ENCODE measurements at places on chromosomes 5 and 9.

GRCh38 chr5:111384220-111384619, 128.1 kb downstream of the STARD4 start:
- H3K27me3 ChIP-seq = no peaks in the 10 kb centered on the region
- peaks cover 39% of the 10 kb centered on the region for H3K4me1 ChIP-seq
- no peak for DNase-seq
- no peak overlapping the region for H3K27ac ChIP-seq

DNA sequence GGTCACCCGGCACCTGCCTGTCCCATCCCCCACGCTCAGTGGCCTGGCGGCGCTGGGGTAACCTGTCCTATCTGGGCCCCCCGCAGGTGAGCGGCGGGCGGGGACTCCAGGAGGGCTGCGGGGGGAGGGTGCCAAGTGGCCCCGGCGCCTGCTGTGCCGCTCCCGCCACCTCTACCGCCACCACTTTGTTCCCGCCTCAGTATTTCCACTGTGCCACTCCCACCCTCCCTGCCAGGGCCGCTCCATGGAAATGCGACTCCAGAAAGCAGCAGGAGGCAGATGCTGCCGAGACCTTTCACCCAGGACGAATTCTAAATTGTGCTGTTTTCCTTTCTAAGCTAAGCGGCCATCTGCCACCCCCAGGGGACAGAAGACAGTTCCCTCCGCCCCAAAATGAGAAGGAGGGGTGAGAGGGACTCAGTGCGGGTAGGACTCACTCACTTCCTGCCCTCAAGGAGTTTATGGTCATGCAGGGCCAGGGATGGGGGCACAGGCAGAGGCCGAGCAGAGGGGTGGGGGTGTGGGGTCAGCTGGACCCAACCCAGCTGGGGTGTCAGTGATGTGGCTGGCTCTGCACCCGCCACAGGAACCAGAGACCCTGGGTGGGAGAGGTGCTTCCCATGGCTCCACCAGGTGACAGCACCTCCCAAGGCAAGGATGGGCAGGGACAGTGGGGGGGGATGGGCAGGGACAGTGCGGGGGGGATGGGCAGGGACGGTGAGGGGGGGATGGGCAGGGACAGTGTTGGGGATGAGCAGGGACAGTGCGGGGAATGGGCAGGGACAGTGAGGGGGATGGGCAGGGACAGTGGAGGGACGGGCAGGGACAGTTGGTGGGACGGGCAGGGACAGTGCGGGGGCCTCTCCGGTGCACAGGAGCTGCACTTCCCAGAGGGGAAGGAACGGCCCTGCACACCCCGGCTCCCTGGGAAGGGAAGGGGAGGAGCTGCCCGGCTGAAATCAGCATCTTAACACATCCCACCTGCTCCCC, 17.8 kb downstream of the NOTCH1 start:
- no peak for DNase-seq
- H3K4me1 ChIP-seq = peaks cover 29% of the 10 kb centered on the region
- no peaks in the 10 kb centered on the region for H3K36me3 ChIP-seq
- H3K27ac ChIP-seq = no peak overlapping the region

GRCh38 chr9:1267581-1267980, 217.4 kb downstream of the DMRT2 start:
- no peak for DNase-seq
- no peaks in the 10 kb centered on the region for H3K4me1 ChIP-seq
- H3K27ac ChIP-seq = no peak overlapping the region
- H3K4me3 ChIP-seq = no peak overlapping the region
- H3K36me3 ChIP-seq = no peaks in the 10 kb centered on the region
- peaks cover 1% of the 10 kb centered on the region for H3K27me3 ChIP-seq

DNA sequence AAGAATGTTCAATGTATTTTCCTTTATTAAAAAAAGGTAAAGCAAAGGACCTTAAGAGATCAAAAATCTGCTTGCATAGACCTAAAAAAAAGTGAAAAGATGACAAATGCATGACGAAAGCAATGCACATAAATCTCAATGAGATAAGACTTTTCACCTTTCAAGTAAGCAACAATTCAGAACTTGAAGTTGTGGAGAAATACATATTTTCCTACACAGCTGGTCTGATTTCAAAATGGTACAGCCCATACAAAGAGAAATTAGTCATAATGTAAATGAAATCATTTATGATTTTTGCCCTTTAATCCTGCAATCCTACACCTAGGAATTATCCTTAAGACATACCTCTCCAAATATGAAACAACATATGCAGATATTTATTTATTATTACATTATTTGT, 568.0 kb downstream of the ANXA1 start:
- H3K27me3 ChIP-seq = no peaks in the 10 kb centered on the region
- no peak overlapping the region for H3K4me3 ChIP-seq
- no peaks in the 10 kb centered on the region for H3K4me1 ChIP-seq
- no peak for DNase-seq
- H3K36me3 ChIP-seq = no peaks in the 10 kb centered on the region
- no peak overlapping the region for H3K27ac ChIP-seq

GRCh38 chr9:102514541-102514940, 480.6 kb upstream of the CYLC2 start:
- H3K4me1 ChIP-seq = no peaks in the 10 kb centered on the region
- no peaks in the 10 kb centered on the region for H3K36me3 ChIP-seq
- no peaks in the 10 kb centered on the region for H3K27me3 ChIP-seq
- no peak overlapping the region for H3K4me3 ChIP-seq
- no peak overlapping the region for H3K27ac ChIP-seq
- DNase-seq = no peak

DNA sequence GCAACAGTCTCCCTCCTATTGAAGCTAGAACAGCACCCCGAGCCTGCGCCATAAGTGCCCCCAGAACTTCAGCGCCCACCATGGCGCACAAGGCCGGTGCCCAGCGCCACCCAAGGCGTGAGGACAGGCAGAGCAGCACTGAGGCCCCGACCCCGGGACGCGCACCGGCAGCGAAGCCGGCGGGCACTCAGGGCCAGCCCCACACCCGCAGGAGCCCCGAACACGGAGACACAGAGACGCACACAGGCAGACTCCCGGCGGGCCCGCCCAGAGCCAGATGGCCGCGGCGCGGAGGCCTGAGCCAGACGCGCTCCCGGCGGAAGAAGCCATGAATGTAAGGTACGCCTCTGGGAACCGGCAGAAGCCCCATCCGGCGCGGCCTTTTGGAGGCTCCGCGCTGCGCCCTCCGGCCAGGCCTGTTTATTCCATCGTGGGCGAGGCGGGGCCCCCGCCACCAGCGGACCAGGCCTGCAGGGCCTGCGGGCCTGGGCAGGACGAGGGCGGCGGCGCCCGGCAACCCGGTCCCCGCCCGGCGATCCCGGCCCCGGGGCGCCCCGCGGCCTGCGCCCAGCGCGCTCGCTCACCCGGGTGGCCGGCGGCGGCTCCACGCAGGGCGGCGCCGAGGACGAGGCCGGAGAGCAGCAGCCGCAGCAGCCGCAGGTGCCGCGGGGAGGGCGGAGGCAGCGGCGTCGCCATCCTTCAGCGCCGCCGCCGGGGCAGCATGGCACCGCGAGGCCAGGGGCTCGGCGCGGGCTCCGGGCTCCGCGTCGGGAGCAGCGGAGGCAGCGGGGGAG, 486 bp downstream of the NPDC1 start:
- H3K27ac ChIP-seq = no peak overlapping the region
- no peak for DNase-seq
- H3K4me1 ChIP-seq = peaks cover 5% of the 10 kb centered on the region
- peaks cover 19% of the 10 kb centered on the region for H3K27me3 ChIP-seq

GRCh38 chr5:94469894-94470329, 148.5 kb downstream of the KIAA0825 start:
- no peaks in the 10 kb centered on the region for H3K4me1 ChIP-seq
- DNase-seq = no peak
- H3K27ac ChIP-seq = no peak overlapping the region

- no peak overlapping the region for H3K4me3 ChIP-seq
- H3K27ac ChIP-seq = no peak overlapping the region
- H3K36me3 ChIP-seq = no peaks in the 10 kb centered on the region
- H3K4me1 ChIP-seq = no peaks in the 10 kb centered on the region
Measured at GRCh38 chr5:89241186-89241585, 358.2 kb upstream of the MEF2C start.

GRCh38 chr9:134168757-134169550, 4.6 kb upstream of the RNU6ATAC start:
- no peaks in the 10 kb centered on the region for H3K27me3 ChIP-seq
- no peaks in the 10 kb centered on the region for H3K36me3 ChIP-seq
- DNase-seq = no peak
- H3K4me1 ChIP-seq = no peaks in the 10 kb centered on the region
- H3K27ac ChIP-seq = no peak overlapping the region
- no peak overlapping the region for H3K4me3 ChIP-seq

GRCh38 chr5:178668579-178668978, 41.7 kb upstream of the CLK4 start:
- H3K4me3 ChIP-seq = no peak overlapping the region
- H3K27ac ChIP-seq = no peak overlapping the region
- peaks cover 25% of the 10 kb centered on the region for H3K27me3 ChIP-seq
- no peaks in the 10 kb centered on the region for H3K36me3 ChIP-seq
- no peak for DNase-seq

DNA sequence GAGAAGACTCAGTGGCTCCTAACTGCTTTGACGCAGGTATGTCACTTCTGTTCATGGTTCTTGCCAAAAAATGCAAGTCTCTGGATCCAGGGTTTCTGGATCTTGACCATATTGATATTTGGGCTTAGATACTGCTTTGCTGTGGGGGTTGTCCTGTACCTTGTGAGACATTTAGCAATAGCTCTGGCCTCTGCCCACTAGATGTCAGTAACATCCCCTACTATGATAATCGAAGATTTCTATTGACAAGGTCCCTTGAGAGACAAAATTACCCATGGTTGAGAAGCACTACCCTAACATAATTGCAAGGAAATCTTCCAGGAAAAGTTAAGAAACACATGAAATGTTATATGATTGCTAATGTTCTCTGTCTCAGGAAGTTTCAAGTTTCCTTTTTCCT, 285.4 kb downstream of the TMEM232 start:
- peaks cover 1% of the 10 kb centered on the region for H3K27me3 ChIP-seq
- H3K4me1 ChIP-seq = no peaks in the 10 kb centered on the region
- H3K27ac ChIP-seq = no peak overlapping the region

- no peaks in the 10 kb centered on the region for H3K27me3 ChIP-seq
- no peaks in the 10 kb centered on the region for H3K36me3 ChIP-seq
- H3K27ac ChIP-seq = no peak overlapping the region
- DNase-seq = peak; percentile 67
Measured at GRCh38 chr5:177402271-177403043, 2.0 kb upstream of the PFN3 start.

DNA sequence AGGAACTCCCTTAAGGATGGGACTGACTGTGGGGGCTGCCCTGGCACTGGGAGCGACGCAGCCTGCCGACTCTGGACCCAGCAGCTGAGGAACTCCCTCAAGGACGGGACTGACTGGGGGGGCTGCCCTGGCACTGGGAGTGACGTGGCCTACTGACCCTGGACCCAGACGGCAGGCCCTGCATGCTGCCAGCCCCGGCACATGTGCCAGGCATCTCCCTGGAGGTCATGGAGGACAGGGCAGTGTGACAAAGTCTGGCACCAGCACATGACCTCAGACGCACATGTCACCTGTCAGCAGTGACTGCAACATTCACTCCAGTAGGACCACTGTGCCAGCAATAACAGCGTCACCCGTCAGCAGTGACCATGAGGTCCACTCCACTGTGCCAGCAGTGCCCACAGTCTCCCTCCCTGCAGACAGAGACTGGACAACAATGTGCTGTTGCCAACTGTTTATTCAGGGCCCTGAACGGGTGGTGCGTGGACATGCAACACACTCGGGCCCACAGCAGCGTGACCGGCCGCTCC, 4.5 kb downstream of the FBXW5 start:
- no peak for DNase-seq
- peaks cover 12% of the 10 kb centered on the region for H3K4me1 ChIP-seq
- no peaks in the 10 kb centered on the region for H3K27me3 ChIP-seq
- no peak overlapping the region for H3K4me3 ChIP-seq
- no peak overlapping the region for H3K27ac ChIP-seq

- DNase-seq = no peak
- H3K36me3 ChIP-seq = peaks cover 26% of the 10 kb centered on the region
- H3K27me3 ChIP-seq = no peaks in the 10 kb centered on the region
- no peak overlapping the region for H3K4me3 ChIP-seq
- H3K4me1 ChIP-seq = peaks cover 5% of the 10 kb centered on the region
Measured at GRCh38 chr5:78798673-78799029, 150.1 kb upstream of the LHFPL2 start.

DNA sequence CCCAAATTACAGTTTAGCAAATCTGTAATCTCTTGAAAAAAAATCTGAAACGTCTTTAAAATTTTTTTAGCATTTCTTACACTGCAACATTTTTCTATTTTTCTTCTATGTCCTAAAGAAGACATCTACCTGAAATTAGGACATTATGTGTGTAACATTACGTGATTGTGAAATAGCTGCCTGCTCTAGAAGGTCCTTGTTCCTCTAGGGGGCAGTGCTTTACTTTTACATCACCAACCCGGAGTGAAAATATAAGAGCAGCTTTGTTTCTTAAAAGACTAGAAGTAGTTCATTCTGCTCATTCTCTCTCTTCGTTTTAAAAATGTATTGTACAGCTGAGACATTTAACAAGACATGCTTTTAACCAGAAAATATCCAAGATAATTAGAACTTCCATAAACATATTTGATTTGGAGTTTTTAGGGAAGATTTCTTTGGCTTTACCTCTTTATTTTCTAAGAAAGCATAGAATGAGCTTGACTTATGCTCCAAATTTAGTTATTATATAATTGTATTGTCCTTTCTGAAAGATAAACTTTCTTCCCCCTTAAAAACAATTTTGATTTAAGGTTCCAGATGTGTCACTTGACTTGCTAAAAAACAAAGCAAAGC, 48.1 kb upstream of the RIOK2 start:
- no peaks in the 10 kb centered on the region for H3K27me3 ChIP-seq
- peak; percentile 52 for DNase-seq
- H3K36me3 ChIP-seq = peaks cover 7% of the 10 kb centered on the region

DNA sequence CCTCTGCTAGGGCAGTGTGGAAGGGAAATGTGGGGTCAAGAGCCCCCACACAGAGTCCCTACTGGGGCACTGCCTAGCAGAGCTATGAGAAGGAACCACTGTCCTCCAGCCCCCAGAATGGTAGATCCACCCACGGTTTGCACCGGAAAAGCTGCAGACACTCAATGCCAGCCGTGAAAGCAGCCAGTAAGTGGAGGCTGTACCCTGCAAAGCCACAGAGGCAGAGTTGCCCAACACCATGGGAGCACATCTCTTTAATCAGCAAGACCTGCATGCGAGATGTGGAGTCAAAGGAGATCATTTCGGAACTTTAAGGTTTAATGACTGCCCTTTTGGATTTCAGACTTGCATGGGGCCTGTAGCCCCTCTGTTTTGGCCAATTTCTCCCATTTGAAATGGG, 52.2 kb downstream of the GKAP1 start:
- H3K36me3 ChIP-seq = peaks cover 55% of the 10 kb centered on the region
- no peaks in the 10 kb centered on the region for H3K27me3 ChIP-seq
- H3K4me3 ChIP-seq = no peak overlapping the region
- no peak for DNase-seq
- no peak overlapping the region for H3K27ac ChIP-seq

DNA sequence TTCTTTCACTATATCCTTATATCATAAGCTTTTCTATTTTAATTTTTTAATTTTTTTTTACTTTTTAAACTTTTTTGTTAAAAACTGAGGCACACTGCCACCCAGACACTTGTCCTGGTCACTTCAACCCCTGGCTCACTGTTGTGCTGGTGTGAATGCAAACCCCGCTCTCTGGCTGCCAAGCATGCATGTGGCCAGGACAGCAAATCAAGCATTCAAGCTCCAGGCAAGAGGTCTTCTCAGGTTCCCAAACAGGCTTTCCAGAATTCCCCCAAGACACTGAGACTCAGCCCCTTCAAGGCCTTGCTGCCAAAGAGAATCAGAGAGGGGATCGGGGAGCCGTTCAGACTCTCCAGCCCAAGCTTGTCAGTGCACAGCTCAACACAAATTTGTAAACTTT, 139.9 kb downstream of the FANCC start:
- no peaks in the 10 kb centered on the region for H3K27me3 ChIP-seq
- H3K36me3 ChIP-seq = no peaks in the 10 kb centered on the region
- H3K27ac ChIP-seq = no peak overlapping the region
- H3K4me3 ChIP-seq = no peak overlapping the region
- no peaks in the 10 kb centered on the region for H3K4me1 ChIP-seq
